ENCODE measurements at places on chromosomes 1 and 21.
A peak's percentile ranks its signal among the peaks of the same experiment; 100 is the strongest.

DNA sequence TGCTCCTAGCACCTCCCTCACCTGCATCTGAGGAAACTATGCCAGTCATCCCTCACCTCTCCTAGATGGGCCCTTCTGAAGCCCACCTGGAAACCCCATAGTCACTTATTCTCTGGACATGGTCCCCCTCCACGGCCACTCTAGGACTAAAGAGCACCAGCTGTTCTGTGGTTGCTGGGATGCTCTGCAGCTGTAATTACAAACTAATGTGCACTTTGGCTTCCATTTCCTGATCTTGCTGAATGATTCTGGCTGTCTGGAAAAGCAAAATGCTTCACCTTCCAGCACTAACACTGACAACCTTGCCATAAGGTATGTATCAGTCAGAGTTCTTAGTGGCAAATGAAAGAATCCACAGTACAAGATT is 48.7 kb upstream of the PSEN2 start:
- no peak for DNase-seq

- DNase-seq: no peak
Measured at GRCh38 chr1:231600458-231600976, 26.1 kb upstream of the DISC1 start.

DNA sequence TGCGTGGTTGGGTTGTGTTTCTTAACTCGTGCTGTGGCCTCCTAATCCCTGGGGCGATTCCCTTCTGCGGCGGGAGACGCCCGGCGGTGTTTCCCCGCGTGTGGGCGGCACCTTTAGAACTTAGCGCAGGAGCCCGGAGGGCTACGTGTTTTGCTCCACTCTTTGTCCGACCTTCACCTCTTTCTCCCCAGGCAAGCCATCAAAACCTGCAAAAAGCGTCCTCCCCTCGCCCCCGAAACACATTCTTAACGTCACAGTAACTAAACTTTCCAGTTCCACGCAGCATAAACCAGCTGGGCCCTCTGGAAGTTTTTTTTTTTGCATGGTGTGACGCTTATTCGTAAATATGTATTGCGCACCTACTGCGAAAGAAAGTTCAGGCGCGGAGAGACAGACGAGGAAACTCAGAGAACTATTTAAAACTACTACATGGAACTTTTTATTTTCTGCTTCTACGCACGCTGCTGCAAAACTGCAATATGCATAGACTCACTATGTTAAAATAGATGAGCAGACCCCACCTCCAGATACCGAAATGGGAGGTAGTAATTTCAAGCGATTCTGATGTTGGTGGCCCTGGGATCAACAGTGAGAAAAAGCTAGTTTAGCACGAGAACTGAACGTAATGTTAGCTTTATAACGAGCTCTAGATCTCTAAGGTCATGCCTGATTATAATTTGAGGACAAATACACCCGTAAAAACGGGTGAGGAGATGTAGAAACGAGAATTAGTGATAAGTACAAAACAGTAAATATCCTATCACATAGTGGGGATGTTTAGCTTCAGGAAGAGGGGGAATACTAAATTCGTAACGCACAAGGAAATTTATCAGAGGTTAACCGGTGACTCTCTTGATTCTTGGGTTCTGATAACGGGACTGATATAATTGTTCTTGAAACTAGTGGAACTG is 920 bp downstream of the MTR start:
- DNase-seq: peak; percentile 21

- DNase-seq: no peak
Measured at GRCh38 chr1:37294529-37294928, 179.9 kb upstream of the ZC3H12A start.

DNA sequence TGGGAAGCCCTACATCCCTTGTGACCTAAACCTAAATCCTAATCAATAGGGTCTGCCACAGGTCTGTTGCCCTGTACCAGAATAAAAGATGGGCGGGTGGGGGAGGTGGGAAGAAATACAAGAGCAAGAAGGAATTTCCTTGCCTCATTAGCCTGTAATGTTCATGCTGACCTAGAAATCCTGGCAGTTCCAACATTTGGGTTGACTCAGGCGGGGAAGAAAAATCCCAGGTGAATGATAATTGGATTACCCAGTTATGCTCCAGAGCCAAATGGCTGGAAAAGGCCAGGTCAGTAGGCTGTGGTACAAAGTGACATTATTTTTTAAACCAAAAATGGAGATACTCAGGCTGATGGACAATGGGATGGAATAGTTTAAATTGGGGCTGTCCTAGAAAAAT is 27.3 kb upstream of the A3GALT2 start:
- no peak for DNase-seq

DNA sequence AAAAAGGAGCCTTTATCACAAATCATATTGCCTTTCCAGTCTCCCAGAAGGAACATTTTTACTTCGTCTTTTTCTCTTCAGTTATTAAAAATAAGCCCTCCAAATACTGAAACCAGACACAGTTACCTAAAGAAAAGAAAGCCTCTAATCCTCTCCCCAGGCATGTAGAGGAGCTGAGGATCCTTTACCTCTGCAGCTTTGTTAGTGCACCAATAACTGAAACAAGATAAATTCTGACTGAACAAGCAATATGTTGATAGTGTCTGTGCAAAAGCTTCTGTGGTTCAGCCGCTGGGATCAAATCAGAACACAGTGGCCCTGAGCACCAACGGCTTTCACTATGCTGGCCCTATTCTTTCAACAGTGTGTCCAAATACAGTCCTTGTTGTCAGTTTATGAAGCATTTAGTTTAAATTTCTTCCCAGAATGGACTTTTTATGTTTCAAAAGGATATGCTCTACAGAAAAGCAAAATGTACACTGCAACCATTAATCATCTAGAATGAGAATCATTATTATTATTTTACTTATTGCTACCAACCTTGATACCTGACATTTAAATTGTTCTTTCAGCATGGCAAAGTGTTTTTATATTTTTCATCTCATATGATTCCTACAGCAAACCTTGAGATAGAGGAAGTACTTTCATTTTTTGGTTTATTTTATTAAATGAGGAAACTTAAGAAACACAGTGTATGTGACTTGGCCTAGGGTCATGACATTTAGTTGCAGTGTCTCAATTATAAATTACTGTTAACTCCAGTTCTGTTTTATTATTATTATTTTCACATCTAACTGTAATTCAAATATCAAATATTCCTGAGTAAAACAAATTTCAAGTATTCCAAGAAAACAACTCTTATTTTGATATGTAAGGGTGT is 217.9 kb downstream of the NEGR1 start:
- no peak for DNase-seq

DNA sequence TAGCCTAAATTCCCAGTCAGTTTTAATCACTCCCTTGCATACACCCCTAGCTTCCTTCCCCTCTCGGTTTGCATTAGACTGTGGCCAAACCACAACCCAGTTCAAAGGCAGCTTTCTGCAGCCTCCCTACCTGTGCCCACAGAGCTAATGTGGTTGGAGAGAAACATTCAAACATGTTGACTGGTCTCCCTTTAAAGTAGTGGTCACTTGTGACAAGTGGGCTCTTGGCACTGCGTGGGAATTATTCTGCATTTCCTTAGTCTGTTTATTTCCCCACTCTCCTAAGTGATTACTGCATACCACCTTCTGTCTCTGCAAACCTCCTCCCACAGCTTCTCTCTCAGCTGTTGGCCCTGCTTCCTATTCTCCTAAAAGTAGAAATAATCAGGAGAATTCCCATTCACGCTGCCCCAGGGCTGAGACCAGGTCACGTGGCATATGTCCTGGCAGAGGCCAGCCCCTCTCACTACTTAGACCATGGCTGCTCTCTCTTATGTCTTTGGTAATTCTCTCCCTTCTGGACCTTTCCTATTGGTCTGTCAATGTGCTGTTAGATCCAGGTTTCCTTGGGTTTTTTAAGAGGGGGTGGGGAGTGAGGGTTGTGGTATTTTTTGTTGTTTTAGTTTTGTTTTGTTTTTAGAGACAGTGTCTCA is 38.4 kb upstream of the CD101 start:
- no peak for DNase-seq

DNA sequence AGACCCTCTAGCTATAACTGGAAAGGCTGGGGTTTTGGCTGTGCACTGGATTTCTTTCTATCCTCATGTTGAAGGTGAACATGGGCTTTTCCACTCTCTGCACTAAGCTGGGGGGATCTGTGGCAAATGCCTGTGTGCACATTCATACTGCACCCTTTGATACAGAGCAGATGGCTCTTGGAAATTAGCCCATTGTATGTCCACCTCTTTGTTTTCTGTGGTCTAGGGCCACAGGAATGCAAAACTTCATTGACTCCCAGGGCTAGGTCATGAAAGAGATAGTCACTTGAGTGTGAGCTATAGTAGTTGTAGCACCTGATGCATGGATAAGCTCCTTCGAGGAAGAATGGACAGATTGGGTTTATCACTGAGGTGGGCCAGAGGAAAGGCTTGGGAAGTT is 5.7 kb upstream of the OR14A16 start:
- no peak for DNase-seq

GRCh38 chr1:228778961-228779360 is 43.7 kb downstream of the RHOU start:
- DNase-seq: no peak
